ENCODE measurements at places on chromosomes 16 and 17.

- no peak for DNase-seq
These were observed 18.7 kb upstream of the ANKRD40CL start for GRCh38 chr17:50785946-50786570.

DNA sequence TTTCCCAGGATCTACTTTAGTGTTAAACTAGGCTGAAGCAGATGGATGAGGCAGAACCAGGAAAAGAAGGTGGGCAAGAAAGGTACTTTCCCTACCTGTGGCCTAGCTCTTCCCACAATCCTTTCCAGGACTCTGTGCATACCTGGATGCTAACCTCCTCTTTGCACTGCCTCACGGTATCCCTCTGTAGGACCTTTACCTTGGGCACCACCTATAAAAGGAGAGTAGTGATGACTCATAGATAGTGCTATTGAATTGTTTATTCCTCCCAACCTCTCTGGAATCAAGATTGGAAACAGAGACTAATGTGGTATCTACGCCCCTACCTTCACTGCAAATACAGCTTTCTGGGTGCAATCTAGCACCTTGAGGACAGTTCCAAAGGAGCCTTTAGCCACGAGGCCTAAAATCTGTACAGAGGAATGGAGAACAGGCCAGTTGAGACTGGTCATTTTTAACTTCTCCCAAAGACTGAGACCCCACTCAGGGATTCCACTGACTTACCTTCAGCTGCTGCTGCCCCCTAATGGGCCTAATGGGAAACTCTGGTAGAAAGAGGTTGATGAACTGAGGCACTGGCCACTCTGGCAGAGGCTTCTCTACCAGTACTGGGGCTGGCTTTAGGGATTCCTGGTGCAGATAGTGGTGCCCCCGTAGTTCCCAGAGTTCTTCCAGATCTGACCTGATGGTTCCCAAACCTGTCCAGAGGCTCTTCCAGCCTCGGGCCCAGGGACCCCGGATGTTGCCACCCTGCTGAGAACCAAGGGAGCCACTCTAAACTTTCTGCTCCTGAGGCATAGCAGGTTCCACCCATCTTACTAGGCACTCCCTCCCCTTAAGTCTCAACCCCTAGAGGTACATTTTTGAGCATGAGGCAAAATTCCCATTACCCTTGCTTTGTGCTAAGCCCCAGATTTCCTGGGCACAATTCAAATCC is 781 bp downstream of the RSKR start:
- peak; percentile 72 for DNase-seq

- peak; percentile 54 for DNase-seq
These were observed 2.1 kb downstream of the RHBDL3 start for GRCh38 chr17:32267690-32268205.

- no peak for DNase-seq
These were observed 203.9 kb upstream of the HS3ST4 start for GRCh38 chr16:25487888-25488287.

DNA sequence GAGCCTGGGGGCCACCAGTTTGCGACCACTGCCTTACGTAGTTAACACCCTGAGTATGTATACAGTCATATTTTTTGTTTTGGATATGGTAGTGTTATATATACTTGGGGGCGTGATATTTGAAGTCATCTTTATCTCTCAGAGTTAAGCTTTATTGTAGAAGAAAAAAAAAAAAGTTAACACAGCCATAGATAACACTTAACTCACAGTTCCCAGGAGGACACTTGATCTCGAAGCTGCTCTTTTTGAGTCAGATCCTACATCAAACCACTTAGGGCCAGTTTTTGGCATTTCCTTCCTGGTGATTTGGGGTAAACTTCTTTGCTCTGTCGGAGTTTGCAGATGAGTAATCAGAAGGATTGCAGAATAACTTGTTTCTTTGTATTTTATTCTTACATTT is 5.8 kb downstream of the ITPRIPL2 start:
- DNase-seq = no peak

- no peak for DNase-seq
These were observed 113.9 kb upstream of the FOXF1 start for GRCh38 chr16:86396422-86396821.

GRCh38 chr16:57151369-57151768 is 34.5 kb downstream of the PSME3IP1 start:
- DNase-seq = no peak

DNA sequence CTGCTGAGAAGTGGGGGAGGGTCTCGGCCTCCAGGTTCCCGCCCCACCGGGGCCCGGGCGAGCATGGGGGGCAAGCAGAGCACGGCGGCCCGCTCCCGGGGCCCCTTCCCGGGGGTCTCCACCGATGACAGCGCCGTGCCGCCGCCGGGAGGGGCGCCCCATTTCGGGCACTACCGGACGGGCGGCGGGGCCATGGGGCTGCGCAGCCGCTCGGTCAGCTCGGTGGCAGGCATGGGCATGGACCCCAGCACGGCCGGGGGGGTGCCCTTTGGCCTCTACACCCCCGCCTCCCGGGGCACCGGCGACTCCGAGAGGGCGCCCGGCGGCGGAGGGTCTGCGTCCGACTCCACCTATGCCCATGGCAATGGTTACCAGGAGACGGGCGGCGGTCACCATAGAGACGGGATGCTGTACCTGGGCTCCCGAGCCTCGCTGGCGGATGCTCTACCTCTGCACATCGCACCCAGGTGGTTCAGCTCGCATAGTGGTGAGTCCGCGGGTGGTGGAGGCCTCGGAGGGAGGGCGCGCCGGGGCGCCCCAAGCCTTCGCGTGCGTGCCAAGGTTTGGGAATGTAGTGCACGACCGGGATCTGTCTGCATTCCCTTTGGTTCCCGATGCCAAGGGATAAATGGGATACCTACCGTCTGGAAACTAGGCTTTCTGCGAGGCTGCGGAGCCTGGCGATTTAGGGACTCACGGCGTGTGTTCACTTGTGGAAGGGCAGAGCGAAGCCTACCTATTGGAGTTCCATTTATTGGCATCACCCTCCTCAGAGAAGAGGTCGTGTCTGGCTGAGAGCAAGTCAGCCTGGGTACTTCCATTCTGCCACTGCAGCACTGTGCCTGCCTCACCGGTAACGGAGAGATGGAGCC is 1.0 kb downstream of the ZNRF1 start:
- DNase-seq = peak; percentile 73

- DNase-seq = no peak
These were observed 16.1 kb upstream of the ABCA5 start for GRCh38 chr17:69342896-69343644.

- DNase-seq = no peak
These were observed 11.8 kb downstream of the PIK3R6 start for GRCh38 chr17:8855477-8856204.

DNA sequence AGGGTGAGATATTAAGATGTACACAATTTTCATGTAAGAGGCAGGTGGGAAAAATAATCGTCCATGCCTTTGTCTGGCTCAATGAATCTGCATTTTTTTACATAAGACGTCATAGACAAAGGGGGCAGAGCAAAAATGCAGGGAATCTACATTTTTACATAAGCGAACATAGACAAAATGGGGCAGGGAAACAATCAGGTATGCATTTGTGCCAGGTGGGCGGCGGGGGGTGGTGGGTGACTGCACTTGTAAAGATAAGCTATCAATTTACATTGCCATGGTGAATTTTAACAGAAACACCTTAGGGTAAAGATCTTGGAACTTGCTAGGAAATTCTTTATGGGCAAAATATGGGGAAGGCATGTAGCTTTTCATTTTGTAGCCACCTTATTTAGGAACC is 96.3 kb upstream of the CES5A start:
- no peak for DNase-seq

DNA sequence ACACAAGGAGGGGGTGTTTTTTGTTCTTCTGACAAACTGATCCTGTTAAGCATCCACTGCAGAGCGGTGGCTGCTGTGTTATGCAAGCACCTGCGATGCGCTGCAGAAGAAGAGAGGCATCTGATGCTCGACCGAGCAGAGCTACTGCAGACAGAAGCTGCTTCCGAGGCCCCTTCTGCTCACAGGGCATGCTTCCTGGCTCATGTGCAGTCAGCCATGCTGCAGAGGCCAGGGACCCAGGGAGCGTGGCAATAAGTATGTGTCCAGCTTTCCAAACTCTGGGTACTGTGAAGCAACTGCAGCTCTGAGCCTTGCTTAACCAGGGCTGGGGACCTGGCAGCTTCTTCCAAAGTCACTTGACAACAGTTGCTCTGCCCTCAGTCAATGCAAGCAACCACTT is 448.6 kb upstream of the RBFOX1 start:
- no peak for DNase-seq

DNA sequence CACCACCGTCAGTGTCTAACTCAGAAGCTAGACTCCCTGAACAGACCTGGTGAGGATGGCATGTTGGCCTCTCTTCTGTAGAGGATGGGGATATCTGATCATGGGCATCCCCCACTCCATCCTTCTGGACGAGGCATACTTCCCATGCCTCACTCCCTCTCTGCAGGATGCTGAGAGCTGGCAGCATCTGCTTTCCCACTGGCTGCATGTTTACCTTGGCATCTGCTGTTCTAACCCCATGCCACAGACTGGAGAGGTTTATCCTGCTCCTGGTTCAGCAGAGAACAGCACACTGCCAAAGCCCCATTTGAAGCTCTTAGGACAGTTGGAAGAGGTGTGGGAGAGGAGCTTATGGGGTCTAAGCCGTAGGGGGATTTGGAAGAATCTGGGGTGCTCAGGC is 46.0 kb downstream of the YPEL2 start:
- no peak for DNase-seq

- DNase-seq = no peak
These were observed 115.0 kb downstream of the SPACA3 start for GRCh38 chr17:33106525-33107165.

DNA sequence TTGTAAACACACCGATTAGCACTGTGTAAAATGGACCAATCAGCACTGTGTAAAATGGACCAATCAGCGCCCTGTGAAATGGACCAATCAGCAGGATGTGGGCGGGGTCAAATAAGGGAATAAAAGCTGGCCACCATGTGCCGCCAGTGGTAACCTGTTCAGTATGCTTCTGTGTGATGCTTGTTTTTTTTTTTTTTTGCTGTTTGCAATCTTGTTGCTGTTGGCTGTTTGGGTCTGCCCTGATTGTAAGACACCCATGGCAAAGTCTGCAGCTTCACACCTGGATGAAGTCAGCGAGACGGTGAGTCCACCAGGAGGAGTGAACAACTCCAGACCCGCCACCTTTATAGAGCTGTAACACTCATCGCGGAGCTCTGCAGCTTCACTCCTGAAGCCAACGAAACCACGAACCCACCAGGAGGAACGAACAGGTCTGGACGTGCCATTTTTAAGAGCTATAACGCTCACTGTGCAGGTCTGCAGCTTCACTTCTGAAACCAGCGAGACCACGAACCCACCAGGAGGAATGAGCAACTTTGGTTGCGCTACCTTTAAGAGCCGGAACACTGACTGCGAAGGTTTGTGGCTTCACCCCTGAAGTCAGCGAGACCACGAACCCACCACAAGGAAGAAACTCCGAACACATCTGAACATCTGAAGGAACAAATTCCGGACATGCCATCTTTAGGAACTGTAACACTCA is 85.0 kb upstream of the MED9 start:
- DNase-seq = no peak

- DNase-seq = peak; percentile 74
These were observed 2.4 kb upstream of the PERCC1 start for GRCh38 chr16:1428511-1428910.

- no peak for DNase-seq
These were observed 11.5 kb upstream of the PRSS54 start for GRCh38 chr16:58306327-58306726.

- no peak for DNase-seq
These were observed 8.4 kb upstream of the MSI2 start for GRCh38 chr17:57247913-57248312.

DNA sequence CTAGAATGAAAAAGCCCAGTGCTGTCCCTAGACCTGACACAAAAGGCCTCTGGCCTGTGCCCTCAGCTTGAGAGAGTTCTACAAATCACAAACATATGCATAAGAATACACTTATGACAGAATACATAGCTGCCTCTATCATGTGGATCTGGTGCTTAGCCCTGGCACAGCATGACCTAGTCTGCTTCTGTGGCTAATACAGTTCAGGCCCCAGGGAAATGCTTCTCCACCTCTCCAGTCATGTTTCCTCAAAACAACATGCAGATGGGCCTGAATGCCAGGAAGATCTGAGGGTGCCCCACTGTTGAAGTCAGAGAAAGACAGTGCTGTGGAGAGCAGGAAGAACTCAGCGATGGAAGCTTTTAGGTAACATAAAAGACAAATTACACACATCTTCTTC is 231.9 kb upstream of the SALL1 start:
- DNase-seq = no peak

GRCh38 chr17:7110617-7111306 is 3.9 kb downstream of the ASGR2 start:
- no peak for DNase-seq

DNA sequence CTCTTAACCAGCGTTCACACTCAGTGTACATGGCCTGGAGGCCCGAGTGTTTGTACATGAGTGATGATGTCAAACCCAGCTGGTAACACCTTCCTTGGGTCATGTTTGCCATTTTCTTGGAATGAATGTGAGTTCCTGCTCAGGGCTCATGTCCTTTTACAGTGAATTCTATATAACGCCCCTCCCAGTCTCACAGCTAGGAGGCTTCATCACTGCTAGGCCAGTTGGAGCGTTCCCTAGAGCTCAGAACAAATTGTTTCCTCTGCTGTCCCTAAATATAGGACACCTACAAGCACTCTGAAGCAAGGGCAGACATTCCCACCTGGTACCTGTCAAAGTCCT is 5.5 kb downstream of the TIMM22 start:
- DNase-seq = no peak

DNA sequence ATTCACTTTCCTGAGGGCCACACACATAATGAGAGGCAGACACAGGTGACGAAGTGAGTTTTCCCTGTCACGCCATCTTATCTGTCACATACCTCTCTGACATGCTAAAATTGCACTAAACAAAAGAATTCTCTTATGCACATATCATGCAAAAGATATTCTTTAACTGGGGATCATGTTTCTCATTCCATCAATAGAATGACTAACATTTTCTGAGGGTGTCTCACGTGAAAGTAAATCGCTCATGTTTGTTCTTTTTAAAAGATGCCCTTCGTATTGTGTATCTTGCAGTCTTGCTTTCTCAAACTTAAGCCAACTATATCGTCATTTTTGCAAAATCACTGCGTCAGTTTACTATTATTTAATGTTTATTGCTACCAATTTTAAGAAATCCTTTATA is 306.4 kb downstream of the WWOX start:
- no peak for DNase-seq

DNA sequence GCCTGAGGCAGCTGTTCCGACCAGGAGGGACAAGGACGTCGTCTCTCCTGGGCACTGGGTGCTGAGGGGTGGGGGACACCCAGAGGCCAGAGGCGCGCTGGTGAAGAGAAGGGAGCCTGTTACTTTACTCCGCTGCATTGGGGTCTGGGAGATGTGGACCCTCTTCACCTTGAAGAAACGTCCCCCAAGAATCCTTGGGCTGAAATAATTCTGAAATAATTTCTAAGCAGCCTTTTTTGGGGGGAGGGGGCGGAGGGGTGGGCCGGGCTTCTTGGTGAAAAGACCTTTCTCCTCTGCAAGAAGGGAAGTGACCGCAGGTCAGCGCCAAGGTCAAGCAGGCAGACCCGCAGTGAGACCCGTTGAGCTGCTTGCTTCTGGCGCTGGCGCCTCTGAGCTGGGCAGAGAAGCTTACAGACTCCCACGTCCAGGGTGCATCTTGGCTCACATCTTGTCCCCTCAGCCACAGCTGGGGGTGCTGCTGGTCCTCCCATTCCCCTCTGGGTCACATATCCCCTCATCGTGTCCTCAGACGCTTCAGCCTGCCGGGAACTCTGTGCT is 1.1 kb downstream of the SYT17 start:
- no peak for DNase-seq

- DNase-seq = no peak
These were observed 800.2 kb downstream of the KCNJ2 start for GRCh38 chr17:70969521-70970034.

Measured in ecto neural progenitor cell (in vitro differentiated cells).